ENCODE measurements at places on chromosomes 11 and 22. TPM values are rescaled to one million over a fixed set of nuclear protein-coding genes. Genes with fewer than 3 reads are reported as not detected.

DNA sequence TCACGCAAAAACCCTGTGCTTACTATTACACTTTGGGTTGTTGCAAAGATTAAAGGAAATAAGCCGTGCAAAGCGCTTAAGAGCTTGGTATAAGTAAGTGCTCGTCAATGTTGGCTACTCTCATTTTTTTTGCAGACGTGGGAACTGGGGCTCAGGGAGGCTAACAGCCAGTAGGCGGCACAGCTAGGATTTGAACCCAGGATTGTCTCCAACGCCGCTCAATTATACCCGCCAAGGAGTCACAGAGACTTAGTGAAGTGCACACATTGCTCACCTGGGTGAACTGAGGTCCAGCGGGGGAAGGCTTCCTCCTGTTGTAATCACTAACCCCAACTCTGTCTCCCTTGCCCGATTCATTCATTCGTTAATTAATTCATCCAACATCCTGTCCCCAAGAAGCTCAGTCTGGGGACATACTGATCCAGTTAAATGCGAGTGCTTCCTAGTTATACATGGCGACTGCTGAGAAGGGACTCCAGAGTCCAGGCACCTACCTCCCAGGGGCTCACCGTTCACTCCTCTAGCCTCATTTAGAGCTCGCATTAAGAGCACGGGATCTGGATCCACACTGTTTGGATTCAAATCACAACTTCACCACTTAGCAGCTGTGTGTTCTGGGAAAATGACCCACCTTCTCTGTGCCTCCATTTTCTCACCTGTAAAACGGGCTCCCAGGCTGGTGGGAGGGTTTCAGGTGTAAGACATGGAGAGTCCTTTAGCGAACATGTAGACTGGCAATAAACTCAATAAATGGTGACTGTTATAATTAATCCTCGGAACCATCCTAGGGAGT is 838 bp upstream of the MTFP1 start:
- DNase-seq, result peak; percentile 50

SCGB1A1 gene
- total RNA-seq, result not detected

ACO2 gene
- 76.2 TPM for total RNA-seq

DNA sequence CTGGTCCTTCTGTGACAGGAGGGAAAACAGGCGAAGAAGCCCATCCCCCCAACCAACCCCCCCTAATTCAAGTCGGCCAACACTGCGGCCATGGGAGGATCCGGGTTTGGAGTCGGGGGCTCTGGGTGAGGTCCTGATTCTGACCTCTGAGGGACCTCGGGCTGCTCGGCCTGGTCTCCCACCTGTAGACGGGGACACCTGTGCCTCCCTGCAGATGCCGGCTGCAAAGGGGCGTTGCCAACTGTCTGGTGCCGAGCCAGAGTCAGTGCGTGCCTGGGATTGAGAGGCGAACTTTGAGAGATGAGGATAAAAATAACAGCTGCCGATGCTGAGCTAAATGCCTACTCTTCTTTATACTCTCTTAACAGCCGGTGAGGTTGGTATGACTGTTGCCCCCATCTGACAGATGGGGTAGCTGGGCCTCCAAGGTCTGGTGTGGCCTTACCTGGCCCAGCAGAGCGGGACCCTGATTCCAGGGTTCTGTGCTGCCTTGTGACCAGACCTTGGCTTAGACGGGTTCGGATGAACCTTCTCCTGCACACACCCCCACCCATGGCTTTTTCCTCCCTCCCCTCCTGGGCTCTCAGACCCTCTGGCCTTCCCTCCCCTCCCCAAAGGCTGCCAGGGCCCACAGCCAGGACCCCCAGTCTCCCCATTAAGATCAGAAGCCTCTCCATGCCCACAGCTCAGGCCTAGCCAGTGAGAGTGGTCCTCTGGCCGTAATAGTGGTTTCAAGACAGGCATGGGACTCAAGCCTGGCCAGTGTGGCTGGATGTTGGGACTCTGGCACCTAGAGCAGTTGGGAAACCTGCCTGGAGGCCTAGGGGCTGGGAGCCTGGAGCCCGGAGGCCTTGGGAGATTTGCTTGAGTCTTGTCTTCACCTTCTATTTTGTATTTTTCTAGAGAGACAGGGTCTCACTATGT is 41.7 kb downstream of the KCNJ4 start:
- DNase-seq, result peak; percentile 23

DNA sequence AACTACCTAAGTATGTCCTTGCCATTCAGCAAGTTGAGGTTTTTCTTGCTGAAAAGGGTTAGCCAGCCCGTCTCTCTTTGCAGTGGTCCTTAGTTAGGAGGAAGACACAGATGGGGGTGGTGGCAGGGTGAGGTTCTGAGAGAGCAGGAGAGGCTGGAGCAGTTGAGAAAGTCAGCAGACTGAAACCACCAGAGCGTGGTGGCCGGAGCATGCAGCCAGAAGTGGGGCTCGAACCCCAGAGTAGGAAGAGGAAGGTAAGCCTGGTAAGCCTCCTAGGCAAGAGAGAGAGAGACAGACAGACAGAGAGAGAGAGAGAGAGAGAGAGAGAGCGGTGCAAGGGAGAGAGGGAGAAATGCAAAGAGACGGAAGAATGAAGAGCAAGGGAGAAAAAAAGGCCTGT is 9.2 kb upstream of the SCN4B start:
- DNase-seq, result no peak

GRCh38 chr11:121606354-121606753 is 153.6 kb upstream of the SORL1-AS1 start:
- DNase-seq, result no peak

DNA sequence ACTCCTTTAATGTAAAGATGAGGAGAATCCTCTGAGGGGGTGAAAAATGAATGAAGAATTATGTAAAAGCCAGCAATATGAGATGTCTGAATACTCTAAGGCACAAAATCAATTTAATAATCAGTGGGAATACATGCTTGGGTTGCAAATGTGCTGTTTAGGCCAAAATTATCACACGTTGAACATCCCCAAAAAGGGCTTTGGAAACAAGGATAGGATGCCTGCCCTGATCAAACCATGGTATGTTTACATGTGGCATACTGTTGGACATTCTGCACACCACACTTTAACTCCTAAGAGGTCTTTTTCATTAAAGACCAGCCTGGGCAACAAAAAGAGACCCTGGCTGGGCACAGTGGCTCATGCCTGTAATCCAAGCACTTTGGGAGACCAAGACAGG is 26.3 kb downstream of the F2 start:
- no peak for DNase-seq
